Panc1 (cell line): ENCODE measurements at places on chromosomes 1 and 21. TPM values are rescaled to one million over a fixed set of nuclear protein-coding genes. Genes with fewer than 3 reads are reported as not detected.
A peak's percentile ranks its signal among the peaks of the same experiment; 100 is the strongest.

The CACHD1 gene
- total RNA-seq = 29.9 TPM

The HSD3B1 gene
- total RNA-seq = not detected

The ERICH3 gene
- total RNA-seq = not detected

The FAM163A gene
- not detected for total RNA-seq

DNA sequence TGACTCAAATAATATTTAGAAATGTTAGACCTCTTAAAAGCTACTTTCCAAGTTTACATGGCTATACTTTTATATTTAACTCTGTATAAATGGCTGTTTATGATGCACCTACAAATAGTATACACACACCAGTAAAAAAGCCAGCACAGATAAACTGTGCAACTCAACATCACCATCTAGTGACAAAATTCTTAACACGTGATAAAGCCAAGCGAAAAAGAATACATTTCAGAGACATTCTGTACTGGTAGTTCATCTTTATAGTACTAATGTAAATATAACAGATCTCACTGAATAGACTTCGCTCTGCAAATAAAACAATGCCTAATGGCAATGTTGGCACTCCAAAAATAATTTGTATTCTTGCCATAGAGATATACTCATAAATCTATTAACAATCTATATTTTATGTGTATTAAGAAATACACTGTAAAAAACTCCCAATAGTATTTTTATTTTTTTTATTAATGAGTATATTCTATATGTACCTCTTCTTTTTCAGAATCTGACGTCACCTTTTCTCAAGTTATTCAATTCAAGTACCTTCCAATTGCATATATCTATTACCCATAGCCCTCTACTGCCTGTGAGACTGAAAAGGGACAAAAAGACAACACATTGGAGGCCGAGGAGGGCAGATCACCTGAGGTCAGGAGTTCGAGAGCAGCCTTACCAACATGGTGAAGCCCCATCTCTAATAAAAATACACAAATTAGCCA, 100.2 kb downstream of the DPYD start:
- DNase-seq = peak; percentile 7

DNA sequence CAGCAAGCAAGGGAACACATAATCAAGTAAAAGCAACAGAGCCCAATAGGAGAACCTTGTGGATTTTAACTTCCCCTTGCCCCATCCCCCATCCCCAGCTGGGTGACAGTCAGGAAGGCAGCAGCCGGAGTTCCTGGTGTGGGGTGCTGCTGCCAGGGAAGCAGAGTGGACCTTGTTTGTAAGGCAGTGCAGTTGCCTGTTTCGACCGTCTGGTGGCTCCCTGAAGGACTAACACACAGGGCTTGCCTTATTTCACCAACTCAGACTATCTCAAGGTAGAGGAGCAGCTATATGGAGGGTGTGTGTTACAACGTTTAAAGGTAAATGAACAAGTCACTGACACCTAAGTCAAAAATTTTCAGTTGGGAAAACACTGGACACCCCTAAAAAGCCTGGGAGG, 6.6 kb downstream of the KRTAP10-8 start:
- no peak for DNase-seq

GRCh38 chr1:193303849-193304248, 117.4 kb upstream of the B3GALT2 start:
- DNase-seq = no peak

DNA sequence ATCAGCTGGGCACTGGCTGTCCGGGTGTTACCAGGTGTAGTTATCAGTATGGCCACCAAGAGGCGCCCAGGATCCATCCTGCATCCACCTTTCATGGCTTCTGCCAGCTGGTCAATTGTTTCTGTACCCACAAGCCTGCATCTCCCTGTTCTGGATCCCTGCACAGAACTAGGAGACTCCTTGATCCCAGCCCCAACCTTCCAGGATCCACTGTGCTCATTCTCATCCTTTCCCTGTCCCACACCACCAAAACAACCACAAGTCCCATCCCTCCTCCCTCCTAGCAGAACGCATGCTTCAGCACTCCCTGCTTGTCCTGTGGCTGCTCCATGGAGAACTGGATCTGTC, 27.2 kb upstream of the FOXE3 start:
- DNase-seq = peak; percentile 66

- DNase-seq = no peak
These were observed 42.3 kb upstream of the SLC6A9 start for GRCh38 chr1:44073528-44073927.

DNA sequence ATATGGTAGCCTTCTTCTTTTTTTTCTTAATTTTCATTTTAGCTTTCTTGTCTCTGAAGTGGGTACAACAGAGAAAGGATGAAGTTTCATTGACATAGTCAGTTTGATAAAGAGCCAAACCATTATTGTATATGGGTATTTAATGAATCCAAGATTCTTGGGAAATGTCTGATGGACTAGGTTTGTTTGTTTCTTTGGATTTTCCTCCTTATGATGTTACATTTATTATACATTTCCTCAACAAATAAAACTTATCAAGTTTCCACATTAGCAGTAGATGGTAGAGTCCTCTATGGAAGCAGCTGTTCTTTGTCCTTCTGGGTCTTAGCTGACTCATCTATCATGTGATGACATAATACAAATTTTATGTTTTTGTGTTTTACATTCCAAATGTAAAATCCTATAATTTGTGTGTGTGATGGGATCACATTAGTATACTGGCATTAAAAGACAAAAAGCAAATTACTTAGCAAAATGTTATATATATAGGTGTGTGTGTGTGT, 6.0 kb downstream of the COL24A1 start:
- DNase-seq = no peak
